ENCODE measurements at places on chromosomes 7 and 10.

DNA sequence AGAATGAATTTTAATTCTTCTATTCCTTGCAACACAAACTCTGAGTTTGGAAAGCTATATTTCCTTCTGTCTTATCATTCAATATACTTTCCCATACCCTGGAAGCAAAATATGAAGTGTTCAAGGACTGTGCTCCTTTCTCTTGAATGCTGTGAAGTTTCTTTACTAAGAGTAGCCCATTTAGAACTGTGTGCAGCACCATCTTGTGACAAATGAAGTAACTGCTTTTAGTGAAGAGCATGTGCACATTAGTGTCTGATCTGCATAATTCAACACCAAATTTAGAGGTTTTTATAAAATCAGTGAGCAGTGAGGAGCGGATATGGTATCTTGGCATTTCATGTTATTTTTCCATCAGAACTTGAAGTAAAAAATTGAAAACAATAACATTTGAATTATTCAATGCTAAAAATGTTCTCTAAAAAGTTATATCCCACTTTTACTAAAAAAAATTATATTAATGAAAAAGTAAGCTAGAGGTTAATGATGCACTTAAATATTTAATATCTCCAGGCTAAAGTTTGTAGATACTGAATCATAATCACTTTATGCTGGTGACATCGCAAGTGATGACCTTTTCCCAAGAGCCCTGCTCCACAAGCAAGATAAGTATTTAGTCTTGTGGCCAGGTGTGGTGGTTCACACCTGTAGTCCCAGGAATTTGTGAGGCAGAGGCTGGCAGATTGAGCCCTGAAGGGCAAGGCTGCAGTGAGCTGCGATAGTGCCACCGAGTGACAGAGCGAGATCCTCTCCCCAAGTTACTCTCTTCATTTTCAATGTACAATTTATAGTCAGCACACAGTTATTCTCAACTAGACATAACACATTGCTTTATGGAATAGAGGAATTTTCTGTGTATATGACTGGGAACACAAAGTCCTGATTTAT, 108.8 kb upstream of the PCLO start:
- DNase-seq: no peak

DNA sequence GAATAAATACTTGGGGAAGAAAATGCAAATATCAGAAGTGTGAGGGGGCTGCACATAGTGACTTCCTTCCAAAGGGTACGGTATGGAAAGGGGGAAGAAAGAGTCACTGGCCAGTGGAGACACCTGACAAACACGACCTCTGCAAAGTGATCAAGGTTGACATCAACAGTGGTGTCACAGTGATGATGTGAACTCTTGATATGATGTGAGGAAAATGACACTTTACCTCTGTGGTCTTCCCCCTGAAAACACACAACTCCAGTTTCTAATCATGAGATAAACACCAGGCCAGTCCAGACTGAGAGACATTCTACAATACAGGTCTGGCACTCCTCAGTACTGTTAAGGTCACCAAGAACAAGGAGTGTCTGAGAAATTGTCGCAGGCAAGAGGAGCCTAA, 169.7 kb downstream of the BUB3 start:
- no peak for DNase-seq

DNA sequence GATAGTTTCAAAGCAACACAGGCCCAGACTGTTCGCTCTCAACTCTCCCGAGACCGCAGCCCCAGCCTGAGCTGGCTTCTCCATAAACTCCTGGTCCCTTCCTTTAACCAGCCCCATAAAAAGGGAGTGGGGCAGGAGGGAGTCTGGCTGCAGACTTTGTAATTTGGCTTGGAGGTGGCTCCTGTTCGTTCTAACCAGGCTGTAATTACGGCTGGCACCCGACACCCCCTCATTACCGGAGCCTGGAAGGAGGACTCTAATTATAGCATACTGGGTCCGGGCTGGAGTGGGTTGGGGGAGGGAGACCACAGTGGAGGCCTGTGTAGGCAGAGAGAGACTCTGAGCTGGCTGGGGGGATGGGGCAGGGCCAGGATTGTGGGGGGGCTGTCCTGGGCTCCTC, 49.7 kb downstream of the UNC5B start:
- no peak for DNase-seq

DNA sequence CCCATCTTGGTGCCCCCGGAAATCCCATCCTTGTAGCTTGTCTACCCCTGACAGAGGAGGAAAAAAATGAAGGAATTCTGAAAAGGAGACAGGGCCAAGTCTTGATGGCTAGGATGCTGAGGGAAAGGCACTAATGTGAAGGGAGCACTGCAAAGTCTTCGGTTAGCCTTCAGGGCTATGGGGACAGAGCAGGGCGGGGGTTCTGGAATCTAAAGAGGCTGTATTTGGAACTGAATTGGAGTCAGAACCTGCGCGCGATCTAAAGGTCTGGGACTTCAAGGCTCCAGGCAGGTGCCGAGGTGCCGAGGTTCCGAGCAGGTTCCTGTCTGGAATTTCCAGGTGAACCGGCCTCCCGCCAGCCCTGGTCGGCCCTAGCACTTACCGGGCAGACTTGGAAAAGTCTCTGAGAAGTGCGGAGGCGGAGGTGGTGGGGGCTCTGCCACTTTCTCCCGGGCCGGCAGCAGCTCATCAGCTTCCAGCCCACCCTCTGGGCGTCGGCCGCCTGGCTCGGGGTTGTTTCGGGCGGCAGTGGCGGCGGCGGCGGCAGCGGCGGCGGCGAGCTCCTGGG, 781 bp downstream of the GBX1 start:
- no peak for DNase-seq

DNA sequence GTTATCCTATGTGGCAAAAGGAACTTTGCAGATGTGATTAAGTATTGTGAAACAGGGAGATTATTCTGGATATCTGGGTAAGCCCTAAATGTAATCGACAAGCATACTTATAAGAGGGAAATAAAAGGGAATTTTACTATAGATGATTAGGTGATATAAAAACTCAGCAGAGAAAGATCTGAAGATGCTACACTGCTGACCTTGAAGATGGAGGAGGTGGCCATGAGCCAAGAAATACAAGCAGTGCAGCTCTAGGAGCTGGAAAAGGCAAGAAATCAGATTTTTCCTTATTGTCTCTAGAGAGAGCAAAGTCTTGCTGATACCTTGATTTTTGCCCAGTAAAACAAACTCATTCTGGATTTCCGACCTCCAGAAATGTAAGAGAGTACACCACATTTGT, 67.7 kb downstream of the BRAF start:
- DNase-seq: no peak

DNA sequence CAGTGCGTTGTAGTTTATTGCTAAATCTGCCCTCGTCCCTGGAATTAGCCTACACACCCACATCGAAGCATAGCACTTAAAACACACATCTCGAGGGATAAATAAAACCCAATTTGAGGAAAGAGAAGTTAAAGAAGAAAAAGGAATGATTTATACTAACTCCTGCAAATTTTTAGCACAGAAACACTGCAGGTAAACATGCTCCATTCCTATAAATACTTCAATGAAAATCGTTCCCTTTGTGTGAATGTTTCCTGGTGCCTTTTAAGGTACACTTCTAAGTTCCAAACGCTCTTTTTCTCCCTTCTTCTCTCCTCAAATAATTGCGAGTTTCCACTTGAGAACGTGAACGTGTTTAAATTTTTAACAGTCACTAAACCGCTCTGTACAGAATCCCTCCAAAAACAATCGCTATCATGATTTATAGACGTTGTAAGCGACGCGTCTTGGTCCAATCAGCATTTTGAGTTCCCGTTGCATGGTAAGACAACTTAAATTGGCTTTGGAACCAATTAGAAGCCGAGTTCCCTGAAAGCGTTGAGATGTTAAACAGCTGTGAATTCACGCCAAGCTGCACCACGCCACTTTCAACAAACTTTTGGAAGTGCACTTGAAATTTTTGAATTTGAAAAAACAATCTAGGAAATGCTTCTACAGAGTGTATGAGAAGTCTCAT, 12.5 kb upstream of the EBLN1 start:
- no peak for DNase-seq

DNA sequence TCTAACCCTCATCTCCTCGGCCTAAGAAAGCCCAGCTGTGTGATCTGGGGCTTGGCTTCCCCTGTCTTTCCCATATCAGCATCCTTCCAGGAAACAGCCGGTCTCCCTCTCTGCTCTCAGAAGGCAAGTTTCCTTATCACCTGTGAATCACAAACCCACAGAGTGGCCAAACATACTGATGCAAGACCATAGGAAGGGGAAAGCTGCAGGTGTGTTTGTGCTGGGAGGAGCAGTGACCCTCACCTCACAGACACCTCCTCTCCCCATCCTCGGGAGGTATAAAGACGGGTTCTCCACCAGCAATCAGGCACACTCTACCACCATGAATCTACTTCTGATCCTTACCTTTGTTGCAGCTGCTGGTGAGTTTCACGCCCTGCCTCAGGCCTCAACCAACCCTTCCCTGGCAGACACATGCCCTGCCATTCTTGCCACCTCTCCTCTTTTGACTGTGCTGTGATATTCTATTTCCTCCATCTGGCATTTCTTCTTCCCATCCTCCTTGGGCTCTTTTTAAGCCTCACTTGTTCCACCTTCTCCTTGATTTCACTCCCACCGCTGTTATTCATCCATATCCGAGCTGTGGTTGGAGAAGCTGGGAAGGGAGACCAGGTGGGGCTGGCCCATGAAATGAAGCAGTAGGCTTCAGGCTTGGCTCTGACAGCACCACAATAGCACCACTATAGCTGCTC, at the start of gene PRSS2:
Gene PRSS2, plus strand, starts transcription at position 310 of the 692 bp plus-strand sequence. Its CDS starts 13 bp downstream, at position 323.
- DNase-seq: no peak

Measured in central memory CD8-positive, alpha-beta T cell (primary cell).